Motor neuron (in vitro differentiated cells): ENCODE measurements at places on chromosomes 12 and 14.
A peak's percentile ranks its signal among the peaks of the same experiment; 100 is the strongest.

DNA sequence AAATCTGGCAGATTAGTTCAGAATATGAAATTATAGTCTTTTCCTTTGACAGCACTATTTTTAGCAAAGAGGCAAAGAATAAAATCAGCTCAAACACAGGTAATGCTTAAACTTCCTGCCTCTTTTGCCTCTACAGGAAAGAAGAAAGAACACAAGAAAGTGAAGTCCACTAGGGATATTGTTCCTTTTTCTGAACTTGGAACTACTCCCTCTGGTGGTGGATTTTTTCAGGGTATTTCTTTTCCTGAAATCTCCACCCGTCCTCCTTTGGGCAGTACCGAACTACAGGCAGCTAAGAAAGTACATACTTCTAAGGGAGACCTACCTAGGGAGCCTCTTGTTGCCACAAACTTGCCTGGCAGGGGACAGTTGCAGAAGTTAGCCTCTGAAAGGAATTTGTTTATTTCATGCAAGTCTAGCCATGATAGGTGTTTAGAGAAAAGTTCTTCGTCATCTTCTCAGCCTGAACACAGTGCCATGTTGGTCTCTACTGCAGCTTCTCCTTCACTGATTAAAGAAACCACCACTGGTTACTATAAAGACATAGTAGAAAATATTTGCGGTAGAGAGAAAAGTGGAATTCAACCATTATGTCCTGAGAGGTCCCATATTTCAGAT, 17.4 kb downstream of the TMPO start:
- ATAC-seq, result no peak

DNA sequence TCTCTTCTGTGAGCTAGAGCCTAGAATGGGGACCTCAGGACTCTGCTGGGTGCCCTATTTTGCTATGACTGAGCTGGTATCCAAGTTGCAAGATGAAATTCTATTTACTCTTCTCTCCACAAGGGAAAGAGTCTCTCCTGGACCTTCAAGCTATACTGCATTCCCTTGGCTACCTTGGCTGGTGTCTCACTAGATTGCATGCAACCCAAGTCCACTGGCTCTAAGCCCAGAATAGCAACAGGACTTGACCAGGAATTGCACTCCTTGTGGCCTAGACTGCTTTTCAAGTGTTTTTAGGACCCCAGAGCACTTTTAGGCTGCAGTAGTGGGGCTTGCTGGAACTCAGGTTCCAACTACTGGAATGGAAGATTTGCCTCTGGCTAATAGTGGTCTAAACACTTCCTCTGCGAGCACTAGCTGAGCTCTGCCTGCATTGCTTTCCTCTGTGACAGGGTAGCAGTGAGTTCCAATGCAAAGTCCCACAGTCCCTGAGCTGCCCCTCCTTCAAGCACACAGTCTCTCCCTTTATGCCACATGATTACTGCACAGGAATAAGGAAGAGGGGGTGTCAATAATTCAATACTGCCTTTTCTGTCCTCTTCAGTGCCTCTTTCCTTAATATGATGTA, 1009.1 kb upstream of the FLRT2 start:
- ATAC-seq, result no peak

DNA sequence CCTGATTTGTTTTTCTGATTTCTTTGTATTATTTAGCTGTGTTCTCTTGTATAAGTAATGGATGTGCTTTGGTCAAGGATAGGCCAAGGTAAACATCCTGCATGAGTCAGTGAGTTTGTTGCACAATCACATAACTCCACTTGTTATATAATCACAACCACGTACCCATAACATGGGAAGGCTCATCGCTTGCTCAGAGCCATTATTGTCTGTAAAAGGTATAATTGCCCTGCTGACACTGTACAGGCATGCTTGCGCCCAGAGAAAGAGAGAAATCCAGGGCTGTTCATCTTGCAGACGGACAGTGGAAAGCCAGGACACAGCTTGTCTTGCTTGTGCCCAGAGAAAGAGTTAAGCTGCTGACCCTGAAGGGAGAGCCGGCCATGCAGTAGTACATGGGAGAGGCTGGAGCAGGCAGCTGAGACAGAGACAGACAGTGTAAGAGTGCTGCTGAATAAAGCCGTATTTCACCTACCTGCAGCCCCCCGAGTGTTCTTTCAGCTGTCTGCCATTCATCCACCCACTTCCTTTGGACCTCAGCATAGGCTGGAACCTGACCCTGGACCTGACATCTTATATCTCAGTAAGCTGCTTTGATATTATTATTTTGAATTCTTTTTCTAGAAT, 174.7 kb upstream of the DAAM1 start:
- ATAC-seq, result no peak

- ATAC-seq, result no peak
Observed at GRCh38 chr14:59316151-59316830, 127.8 kb downstream of the DAAM1 start.

DNA sequence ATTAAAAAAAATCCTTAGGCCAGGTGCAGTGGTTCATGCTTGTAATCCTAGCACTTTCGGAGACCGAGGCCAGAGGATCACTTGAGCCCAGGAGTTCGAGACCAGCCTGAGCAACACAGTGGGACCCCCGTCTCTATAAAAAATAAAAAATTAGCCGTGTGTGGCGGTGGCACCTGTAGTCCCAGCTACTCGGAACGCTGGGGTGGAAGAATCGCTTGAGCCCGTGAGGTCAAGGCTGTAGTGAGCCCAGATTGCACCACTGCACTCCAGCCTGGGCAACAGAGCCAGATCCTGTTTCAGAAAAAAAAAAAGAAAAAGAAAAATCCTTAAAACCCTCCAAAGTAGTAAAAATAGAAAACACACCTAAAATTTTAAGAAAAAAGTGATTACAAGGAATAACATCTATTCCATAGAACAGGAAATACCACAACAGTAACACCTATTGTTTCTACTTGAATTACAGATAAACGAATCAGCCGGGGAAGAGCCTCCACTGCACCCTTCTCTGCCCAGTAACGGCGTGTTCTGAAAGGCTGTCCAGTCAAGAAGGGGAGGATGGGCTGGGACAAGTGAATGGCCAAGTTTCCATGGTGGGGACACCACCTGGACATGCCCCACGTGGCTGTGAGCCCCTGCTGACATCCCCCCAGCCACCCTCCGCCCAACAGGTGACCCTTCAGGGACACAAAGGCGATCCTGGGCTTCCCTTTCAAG, 17.8 kb downstream of the POLE start:
- no peak for ATAC-seq

DNA sequence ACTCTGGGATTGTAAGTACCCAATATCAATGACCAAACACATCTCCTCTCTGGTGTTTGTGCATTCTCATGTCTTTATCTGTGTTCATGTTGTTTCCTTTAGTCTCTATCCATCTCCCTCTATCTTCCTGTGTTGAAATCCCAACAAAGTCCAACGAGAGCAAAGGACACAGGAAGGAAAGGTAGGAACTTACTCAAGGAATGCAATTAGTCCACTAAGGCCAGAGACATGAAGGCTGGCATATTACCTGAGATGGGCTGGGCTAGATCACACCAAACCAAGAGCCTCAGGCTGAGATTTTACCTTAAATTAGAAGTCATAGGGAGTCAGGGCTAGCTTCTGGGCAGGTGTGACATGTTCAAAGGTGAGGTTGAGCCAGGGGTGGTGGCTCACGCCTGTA, 14.3 kb upstream of the LGALS3 start:
- no peak for ATAC-seq

- peak; percentile 41 for ATAC-seq
Observed at GRCh38 chr12:117189725-117190209, 503 bp downstream of the FBXO21 start.

DNA sequence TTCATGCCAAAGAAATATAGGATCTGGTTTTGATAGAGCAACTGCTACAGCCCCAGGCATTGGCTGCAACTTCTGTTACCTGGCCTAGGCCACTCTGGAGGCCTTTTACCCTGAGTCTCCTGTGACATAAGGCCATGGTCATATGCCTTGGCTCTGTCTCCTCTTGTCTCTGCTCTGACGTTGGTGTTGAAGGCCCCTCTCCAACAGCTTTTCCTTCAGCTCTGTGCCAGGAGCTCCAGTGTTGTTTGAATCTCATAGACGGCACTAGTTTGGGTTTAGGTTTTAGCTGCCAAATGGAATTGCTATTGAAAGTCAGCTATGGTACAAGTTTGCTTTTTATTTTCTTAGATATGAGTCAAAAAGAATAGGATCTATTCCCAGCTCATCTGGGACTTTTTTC, 41.1 kb downstream of the TTLL5 start:
- no peak for ATAC-seq

DNA sequence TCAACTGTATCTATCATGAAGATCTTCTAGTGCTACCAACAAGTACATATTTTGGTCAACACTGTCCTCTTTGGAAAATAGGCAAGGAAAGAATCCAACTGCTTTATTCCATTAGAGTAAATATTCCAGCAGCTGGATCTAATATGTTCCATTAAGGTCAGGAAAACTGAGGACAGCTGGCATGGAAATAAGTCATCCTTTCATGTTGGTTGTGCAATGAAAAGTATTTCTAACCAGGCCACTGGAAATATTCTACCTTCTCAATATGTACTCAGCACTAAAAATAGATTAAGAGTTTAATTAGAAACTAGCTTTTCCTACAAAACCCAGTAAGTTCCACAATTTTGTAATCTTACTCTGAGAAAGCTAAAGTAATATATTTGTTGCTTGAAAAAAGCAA, 19.6 kb downstream of the HIGD1C start:
- no peak for ATAC-seq

GRCh38 chr12:48592591-48593086, 22.8 kb upstream of the LALBA start:
- ATAC-seq, result no peak

GRCh38 chr12:20620261-20620660, 74.9 kb upstream of the SLCO1C1 start:
- ATAC-seq, result no peak

DNA sequence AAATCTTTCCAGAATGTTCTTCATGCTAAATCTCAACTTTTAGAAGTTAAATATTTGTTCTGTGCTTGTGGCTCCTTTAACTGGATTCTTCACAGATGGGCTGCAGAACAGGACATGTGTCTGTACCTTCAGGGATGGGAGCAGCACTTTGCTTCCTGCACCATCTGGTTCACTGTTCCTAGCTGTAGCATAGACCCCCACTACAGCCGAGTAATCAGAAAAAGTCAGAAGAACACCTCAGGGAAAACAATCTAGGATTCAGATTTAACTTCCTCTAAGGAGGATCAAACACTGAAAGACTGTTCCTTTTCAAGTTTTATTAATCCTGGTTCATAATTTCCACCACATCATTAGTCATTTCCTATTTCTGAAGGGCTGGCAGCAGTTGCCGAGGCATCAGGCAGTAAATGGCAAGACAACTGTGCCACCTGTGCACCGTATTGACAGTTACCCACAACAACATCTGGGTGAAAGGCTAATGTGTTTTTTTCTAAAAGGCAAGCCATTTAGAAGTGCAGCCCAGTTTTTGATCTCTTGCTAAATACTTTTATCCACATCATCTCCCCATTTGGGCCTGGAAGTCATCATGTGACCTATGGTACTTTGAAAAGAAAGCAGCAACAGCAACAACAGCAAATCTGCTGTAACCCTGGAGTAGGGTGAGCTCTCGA, 212.8 kb upstream of the BMP4 start:
- ATAC-seq, result no peak

DNA sequence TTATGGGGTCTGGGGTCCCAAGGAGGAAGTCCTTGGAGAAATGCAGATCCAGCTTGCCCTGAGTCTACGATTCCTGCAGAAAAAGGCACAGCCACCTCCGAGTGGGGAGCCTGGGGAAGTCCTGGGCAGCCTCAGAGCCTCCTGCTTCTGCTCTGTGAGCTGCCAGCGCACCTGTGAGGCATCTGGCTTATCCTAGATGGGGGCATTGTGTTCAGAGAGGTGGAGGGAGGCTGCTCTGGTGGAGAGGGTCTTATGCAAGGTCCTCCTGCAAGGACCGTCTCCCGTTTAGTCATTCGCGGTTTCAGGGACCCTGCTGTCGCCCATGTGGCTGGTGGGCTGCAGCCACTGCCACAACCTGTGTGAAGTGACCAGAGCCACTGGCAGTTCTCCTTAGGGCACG, 53.0 kb upstream of the PRMT8 start:
- no peak for ATAC-seq

GRCh38 chr12:131458931-131459772, 251.7 kb upstream of the SFSWAP start:
- ATAC-seq, result no peak

GRCh38 chr14:33844118-33844517, 106.8 kb downstream of the EGLN3 start:
- ATAC-seq, result no peak

DNA sequence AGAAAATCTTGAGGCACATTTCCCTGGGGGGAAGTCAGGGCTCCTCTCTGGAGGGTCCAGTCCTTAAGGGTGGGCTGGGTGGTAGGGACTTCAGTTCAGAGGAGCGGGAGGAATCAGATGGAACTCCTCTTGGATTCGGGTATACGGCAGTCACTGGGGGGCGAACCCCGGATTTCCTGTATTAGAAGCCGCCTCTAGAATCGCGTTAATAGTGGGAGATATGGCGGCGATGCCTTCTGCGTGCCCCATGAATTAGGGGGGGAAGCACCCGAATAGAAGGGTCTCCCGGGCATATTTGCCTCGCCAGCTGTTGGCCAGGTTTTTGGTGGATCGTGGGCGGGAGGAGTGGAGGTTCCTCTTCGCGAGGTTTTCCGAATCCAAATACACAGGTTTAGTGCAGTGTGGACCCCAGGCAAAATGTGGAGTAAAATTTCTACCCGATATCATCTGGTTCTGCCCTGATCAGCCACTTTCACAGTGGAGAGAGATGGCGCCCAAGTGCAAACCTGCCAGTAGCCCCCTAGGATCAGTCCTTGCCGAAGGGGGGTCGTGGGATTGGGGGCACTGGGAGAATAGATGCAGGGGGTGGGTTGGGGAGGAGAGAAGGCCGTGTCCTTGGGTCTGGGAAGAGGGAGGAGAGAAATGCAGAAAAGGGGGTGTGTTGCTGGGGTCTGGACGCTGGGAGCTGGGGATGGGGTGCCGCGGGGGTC, 628 bp downstream of the MEG3 start:
- no peak for ATAC-seq

DNA sequence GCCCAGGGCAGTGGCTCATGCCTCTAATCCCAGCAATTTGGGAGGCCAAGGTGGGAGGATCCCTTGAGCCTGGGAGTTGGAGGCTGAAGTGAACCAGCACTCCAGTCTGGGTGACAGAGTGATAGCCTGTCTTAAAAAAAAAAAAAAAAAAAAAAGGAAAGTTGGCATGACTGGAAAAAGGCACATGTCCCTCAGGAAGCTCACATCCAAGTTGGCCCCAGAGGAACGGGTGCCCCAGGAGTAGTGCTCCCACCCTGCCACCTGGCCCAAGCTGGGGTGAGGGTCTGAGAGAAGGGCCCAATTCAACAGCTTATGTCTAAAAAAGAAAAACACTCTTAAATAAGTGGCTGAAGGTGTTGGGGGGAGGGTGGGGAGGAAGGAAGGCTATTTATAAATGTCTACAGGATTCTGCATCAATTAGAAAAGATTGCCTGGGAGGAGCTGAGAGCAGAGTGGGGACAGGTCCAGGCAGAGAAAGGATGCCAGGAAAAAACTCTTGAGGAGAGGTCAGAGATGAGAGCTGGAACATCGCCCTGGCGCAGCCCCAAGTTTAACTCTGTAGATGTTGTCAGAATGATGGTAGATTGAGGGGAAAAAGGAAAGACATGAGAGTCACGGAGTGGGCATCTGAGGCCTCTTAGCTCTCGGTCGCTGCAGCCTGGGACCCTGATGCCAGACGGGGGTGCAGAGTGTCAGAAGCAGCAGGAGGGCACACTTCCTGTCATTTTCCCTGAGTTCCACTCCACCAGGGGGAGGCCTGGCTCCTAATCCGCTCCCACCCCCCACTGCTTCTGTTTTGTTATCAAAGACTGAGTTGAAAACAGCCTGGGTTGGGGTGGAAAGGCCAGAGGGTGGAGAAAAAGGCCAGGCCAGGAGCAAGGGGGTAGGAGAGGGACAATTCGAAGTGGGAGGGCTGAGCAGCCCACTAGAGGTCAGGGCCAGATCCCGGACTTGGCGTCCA, 7.3 kb downstream of the SPRYD3 start:
- no peak for ATAC-seq

- ATAC-seq, result no peak
Observed at GRCh38 chr12:51744957-51745356, 103.6 kb downstream of the FIGNL2 start.
